Activated T-helper 1 cell treated with anti-CD3 and anti-CD28 coated beads, Interleukin-12 subunit alpha, Interleukin-12 subunit beta, Interleukin-2, Interleukin-4 antibody, amounts not matched to agents 30 ng/mL and 10 ng/mL and 1 ng/mL, durations not matched to agents 14 hours and 24 hours and 36 hours (primary cell): ENCODE measurements at places on chromosomes 7 and 10. TPM values are rescaled to one million over a fixed set of nuclear protein-coding genes. Genes with fewer than 3 reads are reported as not detected.

DNA sequence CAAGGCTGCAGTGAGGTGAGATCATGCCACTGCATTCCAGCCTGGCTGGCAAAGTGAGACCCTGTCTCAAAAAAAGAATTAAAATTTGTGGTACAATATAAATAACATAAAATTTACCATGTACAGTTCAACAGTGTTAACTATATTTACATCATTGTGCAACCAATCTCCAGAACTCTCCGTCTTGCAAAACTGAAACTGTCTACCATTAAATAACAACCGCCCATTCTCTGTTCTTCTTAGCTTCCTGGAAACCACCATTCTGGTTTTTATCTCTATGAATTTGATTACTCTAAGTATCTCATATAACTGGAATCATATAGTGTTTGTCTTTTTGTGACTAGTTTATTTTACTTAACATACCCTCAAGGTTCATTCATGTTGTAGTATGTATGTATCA, 167.6 kb downstream of the AUTS2 start:
- no peak for DNase-seq

DNA sequence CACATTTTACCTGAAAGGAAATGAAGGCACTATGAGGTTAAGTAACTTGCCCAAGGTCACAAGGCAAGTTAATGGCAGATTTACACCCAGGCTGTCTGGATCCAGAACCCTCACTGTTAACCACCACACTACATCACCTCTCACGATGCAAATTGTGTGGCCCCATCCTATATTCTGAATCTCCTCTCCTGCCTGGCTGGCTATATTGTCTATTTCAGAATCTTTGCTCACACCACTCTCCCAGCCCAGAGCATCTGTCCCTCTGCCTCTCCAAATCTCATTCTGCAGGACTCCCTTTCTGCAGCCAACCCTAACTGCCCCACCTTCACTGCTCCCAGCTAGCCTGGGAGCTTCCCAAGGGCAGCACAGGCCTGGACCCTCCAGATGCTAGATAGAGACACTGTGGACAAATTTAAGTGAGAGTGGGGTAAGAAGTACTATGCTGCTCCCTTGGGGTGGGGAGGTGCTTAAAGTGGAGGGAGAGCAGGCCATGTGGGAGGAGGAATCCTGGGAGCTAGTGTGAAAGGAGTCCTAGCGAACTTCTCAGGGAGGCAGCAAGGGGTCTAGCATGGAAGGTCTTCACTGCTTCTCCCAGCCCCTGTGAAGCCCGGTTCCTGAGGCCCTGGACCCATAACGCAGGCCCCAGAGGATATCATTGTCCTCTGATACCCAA, 786 bp downstream of the CUEDC2 start:
- no peak for DNase-seq

The ZC3HAV1L gene
- total RNA-seq, result 29.6 and 31.5 TPM in 2 replicates

The C7orf33 gene
- total RNA-seq, result not detected in 2 replicates

DNA sequence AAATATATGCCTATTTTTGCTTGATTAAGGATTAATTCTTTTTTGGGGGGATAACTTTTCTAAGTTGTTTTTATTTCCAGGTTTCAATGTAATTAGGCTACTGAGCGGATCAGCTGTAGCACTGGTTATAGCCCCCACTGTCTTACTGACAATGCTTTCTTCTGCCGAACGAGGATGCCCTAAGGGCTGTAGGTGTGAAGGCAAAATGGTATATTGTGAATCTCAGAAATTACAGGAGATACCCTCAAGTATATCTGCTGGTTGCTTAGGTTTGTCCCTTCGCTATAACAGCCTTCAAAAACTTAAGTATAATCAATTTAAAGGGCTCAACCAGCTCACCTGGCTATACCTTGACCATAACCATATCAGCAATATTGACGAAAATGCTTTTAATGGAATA, 1.0 kb downstream of the LRRTM3 start:
- DNase-seq, result no peak

DNA sequence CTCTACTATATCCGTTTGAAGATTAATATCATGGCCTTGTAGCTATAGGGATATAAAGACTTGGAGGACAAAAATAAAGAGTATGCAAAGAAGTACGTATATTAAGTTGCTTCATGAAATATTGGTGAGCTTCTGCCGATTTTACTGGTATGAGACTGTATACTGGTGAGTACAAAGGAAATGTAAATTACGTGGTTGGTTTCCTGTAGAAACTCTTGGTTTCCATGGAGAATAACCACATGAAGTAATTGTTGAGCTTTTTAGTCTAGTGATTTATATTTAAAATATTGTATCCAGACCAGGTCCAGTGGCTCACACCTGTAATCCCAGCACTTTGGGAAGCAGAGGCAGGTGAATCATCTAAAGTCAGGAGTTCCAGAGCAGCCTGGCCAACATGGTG, 32.2 kb upstream of the GLI3 start:
- DNase-seq, result no peak

The RAPGEF5 gene
- 0.59 and 0.70 TPM in 2 replicates for total RNA-seq

DNA sequence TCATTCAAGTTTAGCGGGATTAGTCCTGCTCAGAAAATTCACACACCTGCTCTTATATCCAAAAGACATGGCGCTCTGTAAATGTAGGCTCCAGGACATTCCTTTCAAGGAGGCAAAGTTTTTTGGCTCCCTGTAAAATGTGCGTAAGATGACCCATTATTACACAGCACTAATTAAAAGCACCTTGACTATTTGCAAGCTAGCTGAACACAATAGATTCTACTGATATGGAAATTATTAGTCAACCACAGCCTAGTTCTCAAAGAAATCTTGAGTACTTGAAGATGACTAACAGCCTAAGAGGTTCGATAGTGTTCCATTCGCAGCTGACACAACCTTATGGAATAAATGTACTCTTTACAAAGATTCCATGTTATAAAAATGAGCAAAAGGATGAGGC, 175.2 kb downstream of the BMPER start:
- DNase-seq, result no peak

The GDF2 gene
- not detected in 2 replicates for total RNA-seq

The NEUROG3 gene
- not detected in 2 replicates for total RNA-seq

The ASIC3 gene
- 1.9 and 4.1 TPM in 2 replicates for total RNA-seq

- no peak for DNase-seq
Observed at GRCh38 chr7:93890041-93890463, 501 bp downstream of the TFPI2 start.

The MYO3A gene
- total RNA-seq, result not detected in 2 replicates

DNA sequence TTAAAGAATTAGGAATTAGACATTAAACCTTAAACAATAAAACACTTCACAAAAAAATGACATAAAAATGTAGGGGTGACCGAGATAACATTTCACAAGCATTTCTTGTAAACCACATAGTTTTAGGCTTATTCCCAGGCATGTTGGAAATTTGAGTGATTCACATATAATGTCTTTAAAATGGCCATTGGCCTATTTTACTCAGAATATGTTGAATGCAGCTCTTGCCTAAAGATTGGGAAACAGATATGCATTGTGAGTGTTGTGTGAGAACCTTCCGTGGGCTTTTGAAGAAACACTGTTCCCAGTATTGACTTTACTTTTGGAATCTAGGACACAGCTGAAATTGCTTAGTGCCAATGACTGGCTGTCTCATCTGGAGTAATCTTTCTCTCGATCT, 79.6 kb downstream of the ARL5B start:
- DNase-seq, result no peak

DNA sequence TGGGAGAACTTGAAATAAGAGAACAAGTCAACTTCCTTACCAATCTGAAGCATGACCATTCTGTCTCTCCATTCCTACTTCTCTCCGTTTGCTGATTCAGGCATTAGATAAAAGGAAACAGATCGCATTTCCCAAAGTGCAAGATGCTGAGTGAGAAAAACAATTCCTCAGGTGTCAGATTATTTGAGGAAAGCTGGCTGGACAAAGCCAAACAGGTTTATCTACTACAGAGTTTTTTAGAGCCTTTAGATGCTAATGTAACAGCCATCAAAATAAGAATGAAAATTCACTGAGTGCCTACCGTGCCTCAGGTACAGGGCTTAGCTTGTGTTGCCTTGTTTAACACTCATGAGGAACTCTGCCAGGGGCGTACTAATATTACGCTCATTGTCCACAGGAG, 135.9 kb upstream of the MBL2 start:
- DNase-seq, result no peak

The TMEM60 gene
- total RNA-seq, result 9.0 and 11.0 TPM in 2 replicates

DNA sequence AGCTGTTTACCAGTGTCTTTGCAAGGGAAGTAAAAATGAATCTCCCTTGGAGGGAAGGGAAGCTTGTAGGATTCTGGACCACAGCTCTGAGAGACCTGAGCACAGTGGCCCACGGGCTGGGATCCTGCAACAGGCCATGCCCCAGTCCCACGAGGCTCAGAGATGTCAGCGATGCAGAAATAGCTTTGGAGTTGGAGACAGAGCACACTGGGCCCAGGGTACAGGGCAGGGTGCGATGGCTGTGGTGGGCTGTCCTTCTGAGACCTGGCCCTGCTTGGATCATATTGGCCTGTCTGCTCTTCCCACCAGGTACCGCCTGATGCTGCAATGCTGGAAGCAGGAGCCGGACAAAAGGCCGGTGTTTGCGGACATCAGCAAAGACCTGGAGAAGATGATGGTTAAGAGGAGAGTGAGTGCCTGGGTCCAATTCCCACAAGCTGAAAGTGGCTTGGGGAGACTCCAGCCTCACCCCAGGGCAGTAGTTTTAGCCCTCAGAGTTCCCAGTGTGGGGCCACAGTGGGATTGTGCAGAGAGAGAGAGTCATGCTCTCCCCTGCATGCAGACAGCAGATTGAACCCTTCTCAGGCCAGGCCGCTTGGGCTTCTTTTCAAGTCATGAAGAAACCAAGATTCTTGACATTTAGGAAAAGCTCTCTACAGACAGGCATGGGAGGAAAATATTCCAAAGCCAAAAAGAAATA, 13.5 kb upstream of the CSGALNACT2 start:
- no peak for DNase-seq

The GALNT17 gene
- total RNA-seq, result not detected in 2 replicates

The ETV1 gene
- not detected in 2 replicates for total RNA-seq

The DDX56 gene
- 165 and 166 TPM in 2 replicates for total RNA-seq

GRCh38 chr7:79272066-79272669, 181.3 kb downstream of the MAGI2 start:
- no peak for DNase-seq

GRCh38 chr7:112692333-112692732, 97.9 kb downstream of the TMEM168 start:
- no peak for DNase-seq

DNA sequence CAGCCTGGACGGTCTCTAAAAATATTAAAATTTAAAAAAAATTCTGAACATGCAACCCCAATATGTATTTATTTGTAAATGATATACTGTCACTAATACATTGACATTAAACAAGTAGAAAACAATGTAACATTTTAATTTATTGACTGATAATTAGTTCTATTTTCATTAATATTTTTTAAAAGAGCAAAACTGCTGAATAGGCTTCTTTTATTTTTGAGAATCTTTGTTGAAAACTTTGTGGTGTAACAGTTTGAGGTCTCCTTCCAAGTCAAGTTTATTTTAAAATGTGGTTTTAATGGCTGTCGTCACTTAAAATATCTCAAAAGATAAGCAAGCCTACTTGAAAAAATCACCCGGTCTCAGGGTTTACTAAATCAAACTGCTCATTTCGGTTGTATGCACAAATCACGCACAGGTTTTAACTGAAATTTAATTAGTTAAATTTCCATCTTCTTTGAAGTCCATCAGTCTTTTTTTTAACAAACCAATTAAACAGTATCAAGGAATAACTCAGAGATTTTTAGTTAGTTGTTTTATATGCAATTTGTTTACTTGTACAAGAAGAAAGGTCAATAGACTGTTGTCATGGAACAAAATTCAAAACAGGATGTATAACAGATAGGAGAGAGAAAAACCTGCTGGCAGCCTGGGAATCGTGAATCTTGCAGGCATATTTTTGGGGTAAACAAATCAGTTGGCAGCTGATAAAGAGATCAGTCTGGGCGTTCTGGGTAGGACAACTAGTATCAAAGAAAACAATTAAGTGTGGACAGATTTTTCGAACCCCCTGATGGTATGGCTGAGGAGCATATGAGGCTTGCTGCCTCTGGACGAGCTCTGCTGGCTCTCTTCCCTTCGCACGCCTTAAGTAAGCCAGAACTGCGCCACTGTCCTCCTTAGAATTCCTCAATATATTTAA, 9.7 kb upstream of the EDRF1 start:
- DNase-seq, result no peak

- no peak for DNase-seq
Observed at GRCh38 chr7:44408596-44408995, 81.9 kb downstream of the NUDCD3 start.
